ENCODE measurements at places on chromosomes 11 and 22.

- no peak for DNase-seq
These were observed 157.6 kb downstream of the MN1 start for GRCh38 chr22:27643907-27644306.

- DNase-seq = no peak
These were observed 21.3 kb upstream of the DRG1 start for GRCh38 chr22:31378123-31378522.

DNA sequence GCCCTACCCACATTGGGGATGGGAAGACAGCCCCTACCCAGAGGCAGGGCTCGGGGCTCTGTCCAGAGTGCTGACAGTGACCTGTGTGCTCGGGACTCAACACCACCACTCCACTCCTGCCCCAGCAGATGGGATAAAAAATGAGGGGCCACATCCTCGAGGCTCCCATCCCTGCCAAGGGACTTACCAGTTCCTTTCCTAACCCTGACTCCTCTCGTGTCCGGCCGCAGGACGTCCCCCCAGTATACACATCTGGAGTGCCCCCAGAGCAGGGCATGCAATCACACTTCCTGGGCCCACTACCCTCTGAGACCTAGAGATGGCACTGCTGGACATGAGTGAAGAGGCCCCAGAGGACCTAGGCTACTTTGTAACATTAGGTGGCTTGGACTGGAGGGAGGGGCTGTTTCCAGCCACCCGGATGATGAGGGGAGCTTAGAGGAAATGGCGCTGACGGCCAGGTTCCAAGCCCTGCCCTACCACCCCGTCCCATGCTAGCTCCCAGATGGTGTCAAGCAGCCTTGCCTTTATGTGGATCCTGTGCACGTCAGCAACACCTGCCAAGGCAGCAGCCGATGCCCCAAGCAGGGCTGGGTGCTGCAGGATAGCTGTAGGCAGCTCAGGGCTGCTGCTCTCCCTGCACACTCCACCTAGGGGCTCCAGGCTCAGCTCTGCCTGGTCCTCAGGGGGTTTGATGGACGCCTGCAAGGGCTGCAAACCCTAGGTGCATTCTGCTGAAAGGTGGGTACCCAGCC is 86.6 kb downstream of the DGCR2 start:
- no peak for DNase-seq

GRCh38 chr22:19983741-19984140 is 32.9 kb downstream of the ARVCF start:
- DNase-seq = no peak

DNA sequence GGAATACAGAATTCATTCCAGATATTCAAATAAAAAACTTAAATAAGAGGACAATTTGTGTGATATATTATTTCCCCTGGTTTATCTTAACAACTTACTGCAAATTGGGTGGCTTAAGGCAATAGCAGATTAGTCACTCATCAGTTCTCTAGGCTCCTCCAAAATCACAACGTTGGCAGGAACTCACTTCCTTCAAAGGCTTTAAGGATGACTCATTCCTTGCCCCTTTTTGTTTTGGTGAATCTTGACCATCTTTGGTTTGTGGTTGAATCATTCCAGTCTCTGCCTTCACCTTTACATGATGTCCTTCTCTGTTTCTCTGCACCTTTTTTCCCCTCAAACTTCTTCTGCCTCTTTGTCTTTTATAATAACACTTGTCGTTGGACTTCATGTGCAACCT is 3.4 kb downstream of the OR10AG1 start:
- no peak for DNase-seq

- no peak for DNase-seq
These were observed 12.3 kb upstream of the CYP2D6 start for GRCh38 chr22:42142771-42143461.

All from GM12892 (cell line).